Left lobe of liver (tissue), 2 donors: ENCODE measurements at places on chromosomes 1 and 21. TPM values are rescaled to one million over a fixed set of nuclear protein-coding genes. Genes with fewer than 3 reads are reported as not detected.

DNA sequence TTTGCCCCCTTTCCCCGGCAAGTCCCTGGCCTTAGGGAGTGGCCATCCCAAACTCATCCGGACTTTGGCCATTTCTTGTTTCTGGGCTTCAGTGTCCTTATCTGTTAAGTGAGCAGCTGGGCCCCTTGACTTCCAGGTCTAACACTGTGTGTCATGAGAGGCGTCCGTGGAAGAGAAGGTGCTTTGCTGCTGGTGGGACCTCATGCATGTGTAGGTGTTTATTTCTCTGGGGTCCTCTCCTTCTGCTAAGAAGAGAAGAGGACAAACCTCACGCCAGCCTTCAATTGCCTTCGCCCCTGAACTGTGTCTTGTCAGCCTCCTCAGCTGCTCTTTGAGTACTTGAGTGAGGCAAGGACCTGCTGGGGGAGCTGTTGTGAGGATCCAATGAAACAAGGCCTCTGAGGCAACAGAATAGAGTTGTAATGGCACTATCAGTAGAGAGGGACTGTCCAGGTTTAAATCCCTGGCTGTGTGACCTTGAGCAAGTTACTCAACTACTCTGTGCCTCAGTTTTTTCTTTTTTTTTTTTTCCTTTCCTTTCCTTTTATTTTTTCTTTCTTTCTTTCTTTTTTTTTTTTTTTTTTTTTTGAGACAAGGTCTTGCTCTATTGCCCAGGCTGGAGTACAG lies 72.5 kb downstream of the RUNX3 start:
- no peak for DNase-seq

DNA sequence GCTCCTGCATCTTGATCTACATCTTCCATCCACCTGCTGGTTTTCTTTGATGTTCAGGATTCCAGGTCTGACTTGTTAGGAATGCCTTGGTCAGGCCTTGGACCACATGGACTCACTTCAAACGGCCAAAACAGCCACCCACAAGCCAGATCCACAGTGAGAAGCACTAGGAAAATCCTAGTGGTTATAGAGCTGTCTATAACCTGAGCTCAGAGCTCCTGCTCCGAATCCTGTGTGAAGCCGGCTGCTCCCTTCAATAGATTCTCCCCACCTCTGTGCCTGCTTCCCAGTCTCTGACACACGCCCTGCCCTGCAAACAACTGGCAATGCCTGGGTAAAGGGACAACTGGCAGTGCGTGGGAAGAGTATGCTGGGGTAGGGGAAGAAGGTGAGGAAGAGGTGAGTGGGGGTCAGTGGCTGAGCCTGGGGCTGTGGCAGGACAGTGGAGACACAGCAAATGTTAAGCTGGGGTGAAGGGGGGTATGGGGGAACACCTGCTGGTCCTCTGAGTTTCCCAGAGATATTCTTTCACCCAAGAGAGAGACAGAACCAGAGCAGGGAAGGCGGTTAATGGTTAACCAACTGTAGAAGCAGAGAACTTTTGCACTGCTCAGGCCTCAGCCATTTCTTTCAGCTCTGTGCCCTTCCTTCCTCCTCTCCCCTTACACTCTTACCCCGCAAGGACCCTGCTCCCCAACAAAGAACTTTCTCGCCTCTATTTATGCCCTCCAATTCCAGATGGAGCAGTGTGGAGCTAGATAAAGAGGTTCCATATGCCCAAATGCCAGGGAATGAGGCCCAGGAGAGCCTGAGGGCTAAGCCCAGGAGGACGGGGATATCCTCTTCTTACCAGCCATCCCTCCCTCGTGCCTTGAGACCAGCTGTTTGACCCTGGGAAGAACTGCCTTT lies 4.5 kb downstream of the PLXNA2 start:
- DNase-seq: peak; percentile 77

GRCh38 chr1:5742032-5742431 lies 250.2 kb downstream of the NPHP4 start:
- DNase-seq: no peak

DNA sequence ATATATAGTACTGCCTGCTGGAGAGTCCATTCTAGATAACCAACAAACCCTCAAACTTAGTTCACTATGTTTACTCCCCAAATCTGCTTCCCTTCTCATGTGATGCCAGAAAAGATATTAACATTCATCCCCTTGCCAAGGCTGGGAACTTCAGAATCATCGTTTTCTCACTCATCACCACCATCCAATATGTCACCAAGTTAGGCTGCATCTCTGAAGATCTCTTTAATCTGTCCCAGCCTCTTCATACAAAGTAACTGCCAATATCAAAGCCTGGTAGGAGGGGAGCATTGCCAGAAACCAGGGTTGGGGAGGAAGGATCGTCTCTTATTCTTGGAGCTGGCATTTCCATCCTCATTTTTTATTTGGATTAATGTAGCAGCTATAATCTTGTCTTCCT lies 71.6 kb downstream of the XCL2 start:
- no peak for DNase-seq

DNA sequence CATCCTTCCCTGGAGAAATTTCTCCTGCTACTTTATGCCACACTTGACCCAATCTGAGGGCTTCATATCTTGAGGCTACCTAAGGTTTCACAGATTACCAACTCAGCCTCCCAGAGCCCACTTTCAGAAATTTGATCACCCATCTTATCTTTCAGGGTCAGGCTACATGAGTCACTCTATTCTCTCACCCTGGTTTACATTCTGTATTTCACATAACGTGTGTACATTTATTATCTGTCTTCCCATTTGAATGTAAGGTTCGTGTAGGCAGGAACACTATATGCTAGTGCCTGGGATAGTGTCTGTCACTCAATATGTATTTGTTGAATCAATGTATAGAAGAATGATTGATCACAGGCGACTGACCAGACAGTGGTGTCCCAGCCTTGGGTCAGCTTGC lies 124.8 kb downstream of the UBE2U start:
- DNase-seq: no peak

GRCh38 chr21:29645666-29646553 lies 293.9 kb downstream of the GRIK1 start:
- DNase-seq: no peak

DNA sequence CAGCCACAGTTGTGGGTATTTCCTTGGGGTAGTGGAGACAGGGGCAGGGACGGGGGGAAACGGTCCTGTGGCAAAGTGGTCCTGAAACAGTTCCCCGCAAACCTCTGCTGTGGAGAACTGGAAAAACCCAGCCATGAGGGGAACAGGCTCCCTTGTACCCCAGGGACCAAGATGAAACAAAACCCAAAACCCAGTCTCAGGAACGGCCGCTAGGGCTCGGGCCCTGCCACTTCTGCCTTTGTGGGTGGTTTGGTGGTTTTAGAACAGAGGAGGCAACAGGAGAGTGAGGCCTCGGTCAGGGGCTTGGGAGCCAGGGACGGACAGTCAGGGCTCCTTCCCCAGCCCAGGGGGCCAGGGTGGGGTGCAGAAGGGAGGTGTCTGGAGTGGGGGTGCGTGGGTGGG lies 24.8 kb upstream of the EDN2 start:
- DNase-seq: no peak

Gene IGSF8
- total RNA-seq: 54.5 TPM

Gene NPL
- total RNA-seq: 15.0 TPM

Gene IRF6
- total RNA-seq: 30.0 TPM

Gene GSTM4
- total RNA-seq: 25.4 TPM

Gene CYP4A11
- total RNA-seq: 501 TPM

Gene ADGRB2
- not detected for total RNA-seq
